Skeletal muscle cell (primary cell): ENCODE measurements at places on chromosomes 11 and 22.

GRCh38 chr22:20583471-20583922, 76.1 kb downstream of the MED15 start:
- DNase-seq: no peak

DNA sequence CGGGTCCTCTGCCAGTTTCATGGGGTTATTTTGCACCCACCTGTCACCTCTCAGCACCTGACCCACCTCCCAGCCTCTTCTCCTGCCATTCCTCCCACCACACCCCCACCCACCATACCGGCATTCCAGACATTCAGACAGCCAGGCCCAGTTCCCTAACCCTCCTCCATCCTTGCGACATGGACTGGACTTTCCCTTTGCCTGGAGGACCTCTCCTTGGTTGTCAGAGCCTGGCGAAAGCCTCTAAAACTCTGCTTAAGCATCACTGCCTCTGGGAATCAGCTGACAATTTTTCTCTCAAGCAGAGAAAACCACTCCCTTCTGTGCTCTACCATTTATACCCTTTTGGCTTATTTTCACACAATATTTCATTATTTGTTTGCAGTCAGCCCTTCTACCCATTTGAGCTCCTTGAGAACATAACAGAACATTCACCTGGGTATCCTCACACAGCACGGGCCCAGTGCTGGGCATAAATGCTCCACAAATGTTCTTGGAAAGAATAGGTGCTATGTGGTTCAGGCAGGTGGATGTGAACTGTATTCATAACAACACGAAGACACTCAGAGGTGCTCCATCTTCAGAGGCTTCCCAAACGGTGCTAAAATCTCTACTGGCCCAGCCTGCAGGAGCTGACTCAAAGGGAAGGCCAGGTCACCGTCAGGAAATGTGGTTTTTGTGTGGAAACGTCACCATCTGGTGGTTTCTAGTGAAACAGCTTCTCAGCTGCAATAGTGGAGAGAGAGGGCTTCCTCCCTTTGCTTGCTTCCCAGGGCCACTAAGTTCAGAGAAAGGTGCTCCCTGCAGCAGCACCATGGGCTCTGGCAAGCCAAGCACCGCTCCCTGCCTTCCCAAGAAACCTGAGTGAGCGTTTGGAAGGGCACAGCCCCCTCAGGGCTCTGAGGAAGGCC, 10.4 kb downstream of the SPATA19 start:
- peak; percentile 4 for DNase-seq

DNA sequence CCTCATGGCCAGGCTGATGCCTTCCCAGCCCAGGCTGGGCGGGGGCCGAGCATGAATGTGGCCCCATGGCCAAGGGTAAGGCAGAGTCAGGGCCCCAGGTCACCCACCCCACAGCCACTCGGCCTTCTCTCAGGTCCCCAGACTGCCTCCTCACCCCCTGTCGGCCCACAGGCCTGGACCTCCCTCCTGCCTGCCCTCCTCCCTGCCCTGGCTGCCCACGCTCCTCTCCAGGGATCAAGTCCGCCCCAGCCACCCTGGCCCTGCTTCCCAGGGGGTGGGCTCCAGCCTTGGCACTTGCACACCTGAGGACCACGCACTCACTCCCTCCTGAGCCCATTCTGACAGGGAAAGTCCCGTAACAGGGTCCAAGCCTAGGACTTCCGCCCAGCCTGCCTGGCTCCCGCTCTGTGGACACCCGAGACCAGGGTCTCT, 37.8 kb upstream of the TH start:
- no peak for DNase-seq

DNA sequence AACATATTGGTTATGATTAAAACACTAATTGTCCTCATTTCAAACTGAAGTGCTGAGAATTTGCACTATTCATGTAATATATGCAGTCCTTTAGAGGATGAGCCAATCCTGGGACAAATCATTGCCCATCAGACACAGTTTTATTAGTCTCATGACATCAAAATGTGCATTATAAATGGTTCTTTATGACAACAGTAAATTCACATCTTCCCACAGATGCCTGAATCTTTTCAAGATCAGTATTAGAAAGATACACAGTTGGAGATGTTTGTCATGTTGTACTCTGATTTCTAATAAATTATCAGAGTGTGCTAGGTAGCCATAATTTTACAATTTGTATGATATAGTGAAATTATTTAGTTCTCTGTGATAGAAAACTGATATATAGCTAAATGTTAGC, 813.5 kb downstream of the FAM181B start:
- DNase-seq: no peak

GRCh38 chr11:30143098-30143705, 87.6 kb upstream of the FSHB start:
- DNase-seq: no peak

DNA sequence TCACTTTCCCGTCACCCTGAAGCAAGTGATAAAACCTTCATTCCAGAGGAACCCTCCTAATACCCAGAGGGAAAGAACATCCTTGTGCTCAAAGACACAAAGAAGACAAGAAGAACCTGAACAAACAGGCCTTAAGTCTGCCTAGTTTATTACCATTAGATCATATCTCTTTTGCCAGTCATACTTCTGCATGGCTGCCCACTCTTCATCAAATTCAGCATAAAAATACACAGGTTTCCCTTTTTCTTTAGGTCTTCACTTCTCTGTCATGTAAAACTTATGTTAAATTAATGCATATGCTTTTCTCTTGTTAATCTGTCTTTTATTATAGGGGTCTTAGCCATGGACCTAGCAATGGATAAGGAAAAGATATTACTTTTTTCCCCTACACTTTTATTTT, 459.7 kb downstream of the DLG2 start:
- DNase-seq: no peak

DNA sequence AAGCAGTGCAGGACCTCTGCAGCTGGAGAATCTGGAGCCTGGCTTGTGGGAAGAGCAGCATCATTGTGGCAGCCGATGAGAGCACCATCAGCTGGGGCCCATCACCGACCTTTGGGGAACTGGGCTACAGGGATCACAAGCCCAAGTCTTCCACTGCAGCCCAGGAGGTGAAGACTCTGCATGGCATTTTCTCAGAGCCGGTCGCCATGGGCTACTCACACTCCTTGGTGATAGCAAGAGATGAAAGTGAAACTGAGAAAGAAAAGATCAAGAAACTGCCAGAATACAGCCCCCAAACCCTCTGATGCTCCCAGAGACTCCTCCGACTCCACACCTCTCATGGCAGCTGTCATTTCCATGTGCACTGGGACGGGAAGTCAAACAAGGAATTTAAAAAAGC, 35.6 kb downstream of the ASRGL1 start:
- no peak for DNase-seq

GRCh38 chr22:43315687-43316217, 27.4 kb downstream of the SCUBE1 start:
- DNase-seq: no peak

DNA sequence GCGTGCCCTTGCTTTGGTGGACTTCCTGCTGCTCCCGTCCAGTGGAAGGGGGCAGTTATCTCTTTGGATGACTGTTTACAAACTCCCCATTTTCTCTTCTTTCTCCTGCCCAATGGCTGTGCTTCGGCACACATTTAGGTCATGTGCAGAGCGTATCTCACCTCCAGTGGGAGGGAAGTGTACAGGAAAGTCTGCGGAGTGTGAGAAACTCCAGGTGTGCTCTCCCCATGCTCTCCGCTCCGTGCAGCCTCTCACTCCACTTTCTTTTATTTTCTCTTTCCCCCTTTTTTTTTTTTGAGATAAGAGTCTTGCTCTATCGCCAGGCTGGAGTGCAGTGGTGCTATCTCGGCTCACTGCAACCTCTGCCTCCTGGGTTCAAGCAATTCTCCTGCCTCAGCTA, 11.9 kb upstream of the TEF start:
- no peak for DNase-seq

GRCh38 chr11:18974192-18974591, 35.0 kb upstream of the MRGPRX1 start:
- DNase-seq: no peak

DNA sequence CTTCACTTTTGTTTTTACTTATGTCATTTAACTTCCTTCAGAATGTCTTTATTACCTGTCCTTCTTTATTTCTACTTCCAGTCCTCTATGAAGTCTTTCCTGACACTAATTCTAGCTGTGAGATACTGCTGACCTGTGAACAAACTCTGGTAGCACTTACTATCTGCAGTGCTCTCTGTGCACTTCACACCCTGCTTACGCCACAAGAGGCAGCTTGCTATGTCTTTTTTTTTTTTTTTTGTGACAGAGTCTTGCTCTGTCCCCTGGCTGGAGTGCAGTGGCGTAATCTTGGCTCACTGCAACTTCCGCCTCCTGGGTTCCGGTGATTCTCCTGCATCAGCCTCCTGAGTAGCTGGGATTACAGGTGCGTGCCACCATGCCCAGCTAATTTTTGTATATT, 10.7 kb downstream of the STIM1 start:
- no peak for DNase-seq

DNA sequence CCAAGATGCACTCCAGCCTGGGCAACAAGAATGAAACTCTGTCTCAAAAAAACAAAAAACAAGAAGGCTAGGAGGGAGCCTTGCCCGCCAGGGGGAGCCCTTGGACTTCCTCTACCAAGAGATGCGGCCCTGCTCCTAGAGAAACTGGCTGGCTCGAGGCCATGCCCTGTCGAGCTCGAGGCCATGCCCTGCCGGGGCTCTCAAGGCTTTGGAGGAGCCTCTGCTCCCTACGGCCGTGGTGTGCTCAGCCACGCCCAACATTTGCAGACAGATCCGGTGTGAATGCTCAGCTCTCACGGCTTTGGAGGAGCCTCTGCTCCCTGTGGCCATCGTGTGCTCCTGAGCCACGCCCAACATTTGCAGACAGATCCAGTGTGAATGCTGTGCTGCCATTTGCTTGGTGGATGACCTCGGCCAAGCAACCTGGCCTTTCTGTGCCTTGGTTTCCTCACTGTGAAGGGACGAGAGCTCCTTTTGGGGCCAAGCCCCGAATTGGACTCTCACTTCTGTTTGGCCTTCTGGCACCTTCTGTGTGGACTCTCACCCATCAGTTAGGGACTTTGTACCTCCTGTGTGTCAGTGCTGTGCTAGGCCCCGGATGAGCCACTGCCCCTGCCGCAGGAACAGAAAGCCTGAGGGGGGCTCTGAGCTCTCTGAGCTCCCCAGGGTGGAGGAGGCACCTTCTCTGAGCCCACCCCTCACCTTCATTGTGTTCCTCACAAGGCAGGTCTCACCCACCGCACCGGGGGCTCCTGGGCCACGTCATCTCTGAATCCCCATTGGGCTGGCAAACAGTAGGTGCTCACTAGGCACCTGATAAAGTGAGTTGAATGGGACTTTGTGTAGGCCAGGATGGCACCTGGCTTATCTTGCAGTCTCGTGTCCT, 14.1 kb downstream of the C11orf24 start:
- peak; percentile 58 for DNase-seq

DNA sequence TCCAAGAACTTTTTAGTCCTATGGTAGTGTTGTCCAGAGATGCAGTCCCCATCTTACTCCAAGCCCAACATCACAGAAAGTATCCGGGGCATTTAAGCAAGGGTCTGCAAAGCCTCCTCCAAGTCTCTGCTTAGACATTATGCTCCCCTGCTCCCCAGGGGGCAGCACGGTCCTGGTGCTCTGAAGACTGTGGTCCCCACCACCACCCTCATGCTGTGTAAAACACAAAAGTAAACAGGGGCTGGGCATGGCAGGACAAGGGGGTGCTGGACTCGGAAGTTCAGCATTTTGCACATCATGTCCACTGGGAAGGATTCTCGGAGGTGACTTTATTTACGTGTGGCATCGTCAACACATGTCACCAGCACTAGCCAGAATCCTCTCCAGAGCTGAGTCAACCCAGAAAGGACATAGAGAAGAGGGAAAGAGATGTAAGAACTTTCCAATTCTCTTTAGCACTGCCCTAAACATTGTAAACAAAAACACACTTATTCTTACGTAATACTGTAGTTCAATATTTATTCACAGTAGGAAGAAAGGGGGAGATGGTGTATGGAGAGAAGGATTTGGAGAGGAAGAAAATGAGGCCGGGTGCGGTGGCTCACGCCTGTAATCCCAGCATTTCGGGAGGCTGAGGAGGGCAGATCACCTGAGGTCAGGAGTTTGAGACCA, 37.7 kb downstream of the TCIRG1 start:
- DNase-seq: no peak

DNA sequence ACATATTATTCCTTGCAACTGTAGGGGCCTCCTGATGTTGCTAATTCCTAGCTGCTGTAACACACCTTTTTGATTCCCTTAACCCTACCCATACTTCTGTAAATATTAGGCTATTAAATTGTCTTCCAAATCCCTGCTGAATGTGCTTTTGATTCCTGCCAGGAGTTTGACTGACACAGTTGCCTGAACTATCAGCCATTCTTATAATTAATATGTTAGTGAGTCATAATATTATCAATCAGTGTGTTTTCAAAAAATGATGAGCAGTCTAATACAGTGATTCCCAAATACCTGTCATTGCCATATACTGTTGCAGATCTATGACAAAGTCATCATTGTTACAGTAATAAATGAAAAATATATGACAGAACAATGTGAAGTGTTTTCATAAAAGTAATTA, 15.9 kb upstream of the FANCF start:
- DNase-seq: no peak

DNA sequence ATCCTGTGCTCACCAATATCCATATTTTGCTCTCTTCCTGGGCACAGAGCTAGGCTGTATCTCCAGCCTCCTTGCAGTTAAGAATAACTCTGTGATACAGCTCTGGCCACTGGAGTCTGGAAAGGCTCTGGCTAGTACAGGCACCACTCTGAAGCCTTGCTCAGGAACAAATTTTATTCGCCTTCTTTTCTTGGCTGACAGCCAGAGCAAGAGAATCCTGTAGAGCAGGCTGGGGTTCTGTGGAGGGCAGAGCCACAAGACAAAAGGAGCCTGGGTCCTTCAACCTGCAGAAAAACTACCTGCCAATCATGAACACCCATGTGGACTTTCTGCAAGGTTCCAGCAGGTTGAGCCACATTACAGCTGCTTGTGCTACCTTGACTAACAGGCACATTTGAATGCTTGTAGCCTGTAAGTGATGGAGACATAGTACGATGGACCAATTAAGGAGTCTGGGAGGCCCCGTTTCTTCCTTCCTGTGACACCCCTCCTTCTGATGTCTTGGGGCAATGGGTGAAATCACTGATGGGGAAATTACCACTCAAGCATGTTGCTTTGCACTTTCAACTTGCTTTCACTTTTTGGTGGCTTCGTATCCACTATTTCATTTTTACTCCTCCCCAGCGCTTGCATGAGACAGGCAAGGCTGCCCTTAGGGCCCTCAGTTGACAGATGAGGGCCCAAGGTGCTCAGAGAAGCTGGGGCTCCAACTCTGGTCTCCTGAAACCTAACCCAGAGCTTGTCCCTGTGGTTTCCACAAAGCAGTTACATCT, 267.2 kb upstream of the SYN3 start:
- no peak for DNase-seq

- DNase-seq: peak; percentile 31
Measured at GRCh38 chr11:32297611-32298011, 137.7 kb downstream of the WT1 start.

GRCh38 chr11:70618431-70619101, 220.2 kb downstream of the CTTN start:
- no peak for DNase-seq

DNA sequence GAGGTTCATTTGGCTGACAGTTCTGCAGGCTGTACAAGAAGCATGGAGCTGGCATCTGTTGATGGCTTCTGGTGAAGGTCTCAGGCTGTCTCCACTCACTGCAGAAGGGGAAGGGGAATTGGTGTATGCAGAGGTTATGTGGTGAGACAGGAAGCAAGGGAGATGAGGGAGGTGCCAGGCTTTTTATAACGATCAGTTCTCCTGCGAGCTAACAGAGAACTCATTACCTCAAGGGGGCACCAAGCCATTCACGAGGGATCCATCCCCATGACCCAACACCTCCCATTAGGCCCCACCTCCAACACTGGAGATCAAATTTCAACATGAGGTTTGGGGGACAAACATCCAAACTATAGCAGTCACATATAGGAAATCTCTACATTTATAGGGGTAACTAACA, 38.7 kb upstream of the E2F8 start:
- DNase-seq: no peak
